ENCODE measurements at places on chromosomes 3 and 15.

DNA sequence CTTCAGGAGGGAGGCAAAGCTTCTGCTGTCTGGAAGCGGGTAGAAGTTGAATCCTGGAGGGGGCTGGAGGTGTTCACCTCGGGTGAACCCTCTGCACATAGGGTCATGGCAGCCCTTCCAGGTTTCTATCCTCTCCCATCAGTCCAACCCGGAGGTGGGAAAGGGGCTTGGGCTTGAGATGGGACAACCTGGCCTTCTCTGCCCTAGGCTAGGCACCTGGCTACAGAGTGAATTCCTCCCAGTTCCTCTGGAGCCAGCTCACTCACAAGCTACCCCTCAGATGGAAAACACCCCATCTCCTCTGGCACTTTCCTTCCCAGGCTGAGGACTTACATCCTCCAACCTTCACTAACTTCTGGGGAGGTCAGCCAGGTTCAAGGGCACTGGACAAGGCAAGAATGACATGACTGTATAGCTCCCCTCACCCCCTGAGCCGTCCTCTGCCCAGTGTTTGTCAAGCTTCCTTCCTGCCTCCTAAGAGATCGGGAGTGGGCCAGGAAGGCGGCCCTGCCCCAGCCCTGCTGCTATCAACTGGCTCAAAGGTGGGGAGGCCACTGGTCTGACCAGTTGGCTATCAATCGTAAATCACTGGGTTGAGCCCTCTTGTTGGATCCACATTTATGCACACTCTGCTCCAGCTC is 45.8 kb downstream of the KLF15 start:
- no peak for DNase-seq

- DNase-seq, result no peak
Measured at GRCh38 chr15:58484791-58485600, 53.2 kb downstream of the LIPC start.

DNA sequence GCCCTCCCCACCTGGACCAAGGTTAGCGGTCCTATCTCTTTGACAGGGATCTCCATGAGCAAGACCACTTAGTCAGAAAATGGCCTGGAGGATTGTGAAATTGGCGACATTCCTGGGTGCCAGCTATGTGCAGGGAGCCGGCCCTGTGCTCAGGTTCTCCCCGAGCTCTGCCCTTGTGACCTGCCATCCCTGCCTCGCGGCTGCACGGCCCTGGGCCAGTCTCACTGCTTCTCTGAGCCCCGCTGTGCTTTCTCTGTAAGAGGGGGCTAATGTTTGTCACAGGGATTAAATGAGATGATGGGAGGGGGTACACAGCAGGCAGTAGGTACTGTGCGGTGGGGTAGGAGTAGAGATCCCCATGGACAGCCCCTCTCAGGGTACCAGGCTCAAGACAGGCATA is 14.9 kb downstream of the C3orf18 start:
- DNase-seq, result no peak

GRCh38 chr3:90184861-90185260 is 1077.4 kb downstream of the EPHA3 start:
- no peak for DNase-seq

DNA sequence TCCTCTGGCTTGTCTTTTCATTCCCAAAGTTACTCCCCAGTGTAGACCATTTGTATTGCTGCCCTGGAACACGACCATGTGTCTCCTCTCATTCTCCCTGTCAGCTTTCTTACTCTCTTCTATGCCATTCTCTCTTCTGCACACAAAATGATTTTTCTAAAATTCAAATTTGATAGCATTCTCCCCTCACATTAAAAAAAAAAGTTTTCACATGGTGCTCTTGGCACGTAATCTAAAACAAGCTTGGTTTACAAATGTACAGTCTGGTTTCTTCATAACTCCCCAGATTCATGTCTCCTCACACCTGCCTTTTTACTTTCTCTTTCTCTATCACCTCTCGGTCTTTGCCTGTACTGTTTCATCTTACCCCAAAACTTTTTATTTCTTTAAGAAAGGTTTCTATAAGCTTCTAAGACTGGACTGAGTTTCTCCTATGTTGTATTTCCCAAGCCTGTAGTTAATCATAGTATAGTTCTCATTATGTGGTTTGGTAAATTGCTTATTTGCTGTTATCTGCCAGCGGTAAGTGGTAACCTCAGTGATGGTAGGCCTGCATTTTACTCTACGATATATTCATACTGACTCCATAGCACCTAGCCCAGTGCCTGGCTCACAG is 31.2 kb downstream of the BCHE start:
- DNase-seq, result no peak

All from left ventricle myocardium inferior (tissue), 1 donor.